Liver (tissue), 10 donors: ENCODE measurements at places on chromosomes 16 and 17.

DNA sequence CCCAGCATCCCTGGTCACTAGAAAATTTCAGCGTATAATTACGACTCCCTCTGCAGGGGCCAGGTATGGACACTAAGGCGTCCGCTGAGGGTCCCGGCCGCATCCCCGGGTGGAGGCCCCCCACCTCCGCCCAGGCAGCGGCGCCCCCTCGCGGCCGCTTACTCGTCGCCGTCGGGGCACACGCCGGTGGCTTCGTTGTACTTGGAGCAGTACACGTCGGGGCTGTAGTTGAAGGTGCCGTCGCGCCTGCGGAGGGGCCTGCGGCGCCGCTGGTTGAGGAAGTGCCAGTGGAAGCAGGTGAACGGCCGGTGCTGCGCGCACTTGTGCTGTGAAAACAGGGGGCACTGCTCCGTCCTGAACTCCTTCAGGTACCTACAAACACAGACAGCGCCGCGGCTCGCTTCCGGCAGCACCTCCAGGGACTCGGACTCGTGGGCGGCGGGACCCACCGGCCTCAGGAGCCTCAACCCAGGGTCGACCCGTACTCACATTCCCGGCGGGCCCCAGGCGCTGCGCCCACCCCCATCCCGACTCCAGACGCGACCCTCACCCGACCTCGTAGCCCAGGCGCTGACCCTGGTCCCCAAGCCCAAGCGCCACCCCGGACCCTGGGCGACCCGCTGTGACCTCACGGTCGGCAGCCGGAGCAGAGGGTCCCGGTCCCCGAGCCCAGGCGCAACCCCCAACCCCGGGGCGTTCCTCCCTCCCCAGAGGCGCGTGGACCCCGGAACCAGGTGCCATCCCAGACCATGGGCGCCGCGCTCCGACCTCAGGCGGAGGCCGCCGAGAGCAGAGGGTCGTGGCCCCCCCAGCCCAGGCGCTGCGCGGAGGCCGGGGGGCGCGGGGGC, 596 bp downstream of the UNKL start:
- peak; percentile 69 for DNase-seq

GRCh38 chr16:55039511-55039910, 108.8 kb downstream of the IRX5 start:
- no peak for DNase-seq

DNA sequence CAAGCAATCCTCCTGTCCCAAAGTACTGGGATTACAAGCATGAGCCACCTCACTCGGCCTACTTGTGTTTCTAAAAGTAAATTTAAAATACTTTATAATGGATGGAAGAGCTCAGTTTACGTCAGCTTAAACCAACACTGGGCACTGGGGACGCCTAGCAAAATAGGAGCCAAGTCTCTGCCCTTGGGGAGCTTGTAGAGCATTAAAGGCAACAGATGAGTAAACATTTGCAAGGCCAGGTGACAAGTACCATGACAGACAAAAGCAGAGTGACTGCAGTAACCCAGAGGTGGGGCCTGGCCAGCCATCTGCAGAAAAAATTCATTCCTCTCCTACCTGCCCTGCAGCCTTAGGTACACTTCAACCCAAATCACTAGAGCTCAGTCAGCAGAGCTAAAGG, 12.1 kb upstream of the NLK start:
- DNase-seq = no peak

- no peak for DNase-seq
These were observed 278.6 kb downstream of the CBLN1 start for GRCh38 chr16:49003022-49003421.

DNA sequence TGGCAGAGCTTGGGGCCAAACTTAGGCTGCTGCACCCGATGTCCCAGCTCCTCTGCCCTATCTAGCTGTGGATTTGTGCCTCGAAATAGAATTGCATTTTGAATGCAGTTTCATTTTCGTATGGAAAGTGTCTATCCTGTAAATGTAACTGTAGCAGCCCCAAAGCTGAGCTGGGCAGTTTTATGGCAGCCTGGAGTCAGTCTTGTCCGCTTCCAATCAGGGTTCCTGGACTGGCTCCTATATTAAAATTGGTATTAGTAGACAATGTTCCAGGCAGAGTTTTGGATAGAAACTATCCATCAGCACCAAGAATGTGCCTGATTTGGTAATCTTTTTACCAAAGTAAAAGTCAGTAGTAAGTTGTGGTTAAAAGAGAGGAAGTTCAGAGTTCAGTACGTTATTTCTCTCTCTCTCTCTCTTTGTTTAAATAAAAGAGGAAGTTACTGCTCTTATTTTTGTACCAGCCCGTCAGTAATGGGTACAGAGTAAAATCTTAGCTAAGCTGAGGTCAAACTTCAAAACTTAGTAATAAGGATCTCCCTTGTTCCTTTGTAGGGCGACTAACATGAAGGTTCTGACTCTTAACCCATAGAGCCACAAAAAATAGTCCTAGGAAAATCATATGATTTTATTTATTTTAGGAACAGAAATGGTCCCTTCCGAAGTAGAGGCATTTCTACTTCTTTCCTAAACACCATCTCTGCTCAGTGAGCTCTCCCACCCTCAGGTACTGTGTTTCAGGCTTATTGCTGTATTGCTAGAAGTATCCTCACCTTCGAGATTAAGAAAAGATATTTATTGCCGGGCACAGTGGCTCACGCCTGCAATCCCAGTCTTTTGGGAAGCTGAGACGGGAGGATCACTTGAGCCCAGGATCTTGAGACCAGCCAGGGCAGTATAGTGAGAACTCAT, 28.0 kb downstream of the PRKCB start:
- no peak for DNase-seq

DNA sequence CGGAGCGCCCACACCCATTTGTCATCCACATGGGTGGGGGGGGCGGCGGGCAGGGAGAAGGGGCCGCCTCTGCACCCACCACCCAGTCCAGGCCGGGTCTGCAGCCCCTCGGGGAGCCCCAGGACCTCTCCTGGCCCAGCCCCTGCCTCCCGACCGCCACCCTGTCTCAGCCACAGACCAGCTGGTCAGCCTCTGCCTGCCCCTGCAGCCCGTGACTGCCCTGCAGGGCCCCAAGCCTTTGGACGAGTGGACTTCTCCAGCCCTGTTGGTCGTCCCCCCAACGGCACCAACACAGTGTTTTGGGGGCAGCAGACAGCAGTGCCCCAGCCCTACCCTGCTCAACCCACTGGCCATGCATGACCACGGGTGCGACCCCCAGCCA, 1.2 kb downstream of the PRR35 start:
- no peak for DNase-seq

DNA sequence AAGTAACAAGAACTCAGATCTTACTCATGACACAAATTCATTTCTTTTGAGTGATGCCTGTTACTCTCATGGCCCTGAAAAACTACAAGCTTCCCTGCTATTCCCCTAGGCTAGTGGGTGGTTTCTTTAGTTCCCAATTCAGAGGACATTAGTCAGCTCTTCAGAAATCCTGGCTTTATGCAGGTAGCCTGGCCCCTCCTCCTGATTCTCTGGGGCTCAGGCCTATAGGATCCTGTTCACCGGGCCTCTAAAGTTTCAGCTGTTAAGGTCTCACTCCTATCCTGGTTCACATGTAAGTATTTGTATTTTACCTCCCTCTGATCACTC, 87.3 kb upstream of the IRX5 start:
- no peak for DNase-seq

DNA sequence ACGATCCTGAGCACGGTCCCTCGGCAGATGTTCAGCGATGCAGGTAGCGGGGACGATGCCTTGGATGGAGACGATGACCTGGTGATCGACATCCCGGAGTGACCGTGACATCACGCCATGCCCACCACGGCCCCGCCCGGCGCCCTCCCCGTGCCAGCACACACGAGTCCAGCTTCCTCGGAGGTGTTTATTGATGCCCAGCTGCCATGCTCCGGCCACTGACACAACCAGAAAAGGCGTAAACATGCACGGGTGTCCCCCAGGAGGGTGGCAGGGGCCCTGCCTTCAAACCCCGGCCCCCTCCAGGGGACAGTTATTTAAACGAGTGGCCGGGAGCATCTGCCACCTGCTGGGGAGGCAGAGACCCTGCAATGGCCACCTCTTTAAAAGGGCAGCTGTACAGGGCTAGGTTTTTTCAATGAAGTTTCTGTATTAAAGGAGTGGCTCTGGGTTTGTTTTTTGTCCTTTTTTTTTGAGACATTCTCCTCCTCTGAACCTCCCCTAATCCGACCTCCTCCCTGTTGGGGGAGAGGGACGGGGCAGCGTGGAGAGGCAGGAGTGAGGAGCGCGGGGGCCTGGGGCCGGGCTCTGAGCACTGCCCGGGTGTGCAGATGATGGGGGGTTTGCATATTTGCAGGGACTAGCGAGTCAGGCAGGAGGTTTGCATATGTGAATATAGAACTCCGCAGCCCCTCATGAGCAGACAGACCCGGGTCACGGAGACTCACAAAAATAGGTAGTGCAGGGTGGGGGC, 5.3 kb downstream of the DOC2A start:
- DNase-seq = no peak

- no peak for DNase-seq
These were observed 170.8 kb upstream of the FAM20A start for GRCh38 chr17:68771867-68772515.

- no peak for DNase-seq
These were observed 66.1 kb upstream of the NLK start for GRCh38 chr17:27976331-27976730.

DNA sequence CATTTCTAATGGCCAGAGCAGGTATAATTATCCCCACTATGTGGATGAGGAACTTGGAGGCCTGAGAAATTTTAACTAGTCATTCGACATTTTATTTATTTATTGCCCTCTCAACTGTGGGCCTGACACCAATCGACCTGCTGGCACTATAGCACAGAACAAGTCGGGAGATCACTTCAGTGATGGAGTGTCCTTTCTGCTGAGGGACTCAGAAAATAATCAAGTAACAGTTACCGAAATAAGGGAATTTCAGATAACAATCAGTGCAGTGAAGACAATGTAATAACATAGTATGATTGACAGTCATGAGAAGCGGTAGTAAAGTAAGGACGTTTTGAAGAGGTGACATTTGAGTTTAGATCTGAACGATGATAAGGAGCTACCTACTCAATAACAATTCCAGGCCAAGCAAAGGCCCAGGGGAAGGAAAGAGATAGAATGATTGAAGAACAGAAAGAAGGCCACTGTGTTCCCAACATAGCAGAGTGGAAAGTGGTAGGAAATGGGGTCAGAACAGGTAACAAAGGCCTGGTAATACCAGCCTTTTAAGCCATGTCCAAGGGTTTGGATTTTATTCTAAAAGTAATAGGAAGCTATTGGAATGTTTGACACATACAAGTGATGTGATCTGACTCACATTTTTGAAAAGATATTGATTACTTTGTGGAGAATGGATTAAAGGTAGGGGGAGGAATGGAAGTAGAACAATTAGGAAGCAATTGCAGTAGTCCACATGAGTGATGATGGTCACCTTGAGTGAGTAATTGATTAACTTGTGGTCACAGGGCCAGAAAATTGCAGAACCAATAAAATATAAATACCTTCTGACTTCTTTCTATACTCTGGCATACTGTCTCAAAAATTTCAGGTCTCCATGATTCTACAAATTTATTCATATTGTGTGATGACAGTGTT, 1.4 kb downstream of the STXBP4 start:
- no peak for DNase-seq

GRCh38 chr17:12958786-12959185, 59.0 kb downstream of the ELAC2 start:
- DNase-seq = no peak

GRCh38 chr16:27127308-27127707, 60.6 kb downstream of the C16orf82 start:
- no peak for DNase-seq

- DNase-seq = no peak
These were observed 653 bp downstream of the FANCA start for GRCh38 chr16:89815639-89816348.

- no peak for DNase-seq
These were observed 30.9 kb downstream of the TMEM204 start for GRCh38 chr16:1564325-1564724.

- no peak for DNase-seq
These were observed 11.8 kb upstream of the IL21R start for GRCh38 chr16:27390151-27390550.

GRCh38 chr17:10417431-10417830, 4.3 kb downstream of the MYH8 start:
- no peak for DNase-seq

DNA sequence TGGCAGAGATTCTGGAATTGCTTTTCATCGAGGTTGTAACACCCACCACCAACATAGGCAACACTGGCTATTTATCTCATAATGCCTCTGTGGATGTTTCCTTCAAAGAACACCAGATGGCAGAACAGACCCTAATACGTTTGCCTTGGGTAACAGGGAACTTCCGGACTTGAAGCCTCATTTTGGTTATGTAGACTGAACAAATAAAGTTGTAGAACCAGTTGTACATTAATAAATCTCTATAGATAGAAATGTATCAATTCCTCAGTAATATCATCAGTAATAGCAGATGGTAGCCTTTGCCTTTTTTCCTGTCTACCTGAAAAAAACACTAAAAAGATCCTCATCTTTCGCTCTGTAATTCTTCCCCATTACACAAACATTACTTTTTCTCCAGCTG, 25.9 kb upstream of the APOH start:
- DNase-seq = no peak

DNA sequence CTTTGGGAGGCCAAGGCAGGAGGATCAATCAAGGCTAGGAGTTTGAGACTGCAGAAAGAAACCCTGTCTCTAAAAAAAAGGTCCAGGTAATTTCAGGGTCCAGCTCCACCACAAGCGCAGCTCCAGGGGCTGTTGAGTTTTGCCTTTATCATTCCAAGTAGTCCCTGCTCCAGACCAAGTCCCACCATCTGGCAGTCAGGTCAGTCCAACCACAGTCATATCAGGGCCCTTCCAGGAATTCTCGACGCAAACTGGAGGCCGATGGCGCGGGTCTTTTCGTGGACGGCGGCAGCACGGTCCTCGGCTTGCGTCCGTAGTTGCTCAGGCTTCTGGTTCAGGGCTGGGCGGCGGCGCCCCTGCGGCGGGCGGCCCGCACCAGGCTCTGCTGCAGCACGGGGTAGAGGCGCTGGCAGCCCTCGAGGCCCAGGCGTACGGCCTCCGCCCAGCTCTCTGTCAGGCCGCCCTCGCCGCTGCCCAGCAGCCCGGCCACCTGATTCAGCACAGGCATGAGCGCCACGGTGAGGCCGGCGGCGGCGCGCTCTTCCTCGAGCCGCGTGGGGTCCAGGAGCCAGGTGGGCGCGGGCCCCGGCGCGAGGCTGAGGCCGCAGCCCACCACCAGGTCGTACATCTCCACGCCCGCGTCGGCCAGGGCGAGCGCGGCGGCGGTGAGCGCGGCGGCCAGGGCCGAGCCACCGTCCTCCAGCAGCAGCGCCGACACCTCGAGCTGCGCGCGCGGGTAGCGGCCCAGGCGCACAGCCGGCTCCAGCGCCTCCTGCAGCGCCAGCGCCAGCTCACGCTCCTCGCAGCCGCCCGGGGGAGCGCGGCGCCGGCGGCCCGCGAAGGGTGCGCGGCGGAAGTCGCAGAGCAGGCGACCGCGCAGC, 752 bp downstream of the EXOSC6 start:
- peak; percentile 57 for DNase-seq

DNA sequence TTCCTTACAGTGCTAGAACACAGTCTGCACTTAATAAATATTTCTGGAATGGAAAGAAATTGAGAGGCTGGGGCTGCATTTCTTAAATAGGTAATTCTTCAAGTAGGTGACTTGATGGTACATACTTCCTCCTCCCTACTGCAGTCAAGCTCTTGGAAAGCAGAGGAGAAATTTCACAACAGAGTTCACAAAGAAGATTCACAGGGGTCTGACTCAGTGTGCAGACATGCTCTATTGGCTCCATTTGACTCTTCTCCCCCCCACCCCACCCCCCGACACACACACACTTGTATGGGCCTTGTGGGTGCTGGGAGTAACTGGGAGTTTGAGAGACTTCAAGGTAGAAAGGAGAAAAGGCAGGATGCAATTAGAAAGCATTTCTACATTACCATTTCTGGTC, 6.2 kb upstream of the MYOCD start:
- DNase-seq = no peak

- no peak for DNase-seq
These were observed 26.4 kb upstream of the CLEC18A start for GRCh38 chr16:69924777-69925191.
